ENCODE measurements at places on chromosomes 4 and X.
A peak's percentile ranks its signal among the peaks of the same experiment; 100 is the strongest.

DNA sequence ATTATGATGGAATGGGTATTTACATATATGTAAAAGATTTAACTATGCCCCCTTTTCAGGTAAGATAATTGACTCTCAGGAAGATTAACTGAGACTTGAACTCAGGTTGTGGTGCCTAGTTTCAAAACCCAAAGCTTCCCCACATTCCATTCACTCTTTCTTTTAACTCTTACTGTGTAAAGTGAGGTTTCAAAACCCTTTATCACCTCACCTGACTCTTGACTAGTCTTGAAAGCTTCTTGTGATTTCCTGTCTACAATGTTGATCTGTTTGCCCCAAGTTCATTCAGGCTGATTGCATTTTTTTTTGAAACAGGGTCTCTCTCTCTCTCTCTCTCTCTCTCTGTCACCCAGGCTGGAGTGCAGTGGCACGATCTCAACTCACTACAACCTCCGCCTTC, 40.5 kb upstream of the RAPGEF2 start:
- no peak for DNase-seq

DNA sequence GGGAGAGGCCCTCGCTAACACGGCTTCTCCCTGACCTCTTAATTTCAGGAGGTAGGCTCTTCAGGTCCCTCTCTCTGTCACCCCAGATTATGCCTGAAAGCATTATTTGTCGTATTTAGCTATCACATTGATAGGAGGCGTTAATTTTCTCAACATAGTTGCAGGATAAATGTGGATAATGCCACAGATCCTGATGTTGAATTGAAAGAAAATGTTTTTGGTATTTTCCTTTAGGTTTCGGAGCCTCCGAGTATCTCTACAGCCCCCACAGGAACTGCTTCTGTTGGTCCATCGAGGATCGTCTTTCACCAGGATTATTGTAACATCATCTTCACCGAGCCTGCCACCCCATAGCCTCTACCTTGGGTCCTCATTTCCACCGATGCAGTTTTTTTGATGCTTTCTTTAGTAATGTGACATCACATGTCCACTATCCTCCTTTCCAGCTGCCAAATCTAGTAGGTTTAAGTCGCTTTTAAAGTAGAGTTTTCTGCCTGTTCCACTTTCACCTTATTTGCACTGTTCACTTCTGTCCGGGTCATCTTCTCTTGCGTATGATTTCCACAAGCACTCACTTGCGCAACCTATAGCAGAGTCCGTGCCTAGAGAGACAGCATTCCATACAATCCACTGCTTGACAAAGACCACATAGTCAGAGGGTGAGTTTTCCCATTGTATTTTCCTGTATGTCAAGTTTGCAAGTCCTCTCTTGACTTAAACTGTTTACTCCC, 665 bp downstream of the TIGD2 start:
- DNase-seq: peak; percentile 75

DNA sequence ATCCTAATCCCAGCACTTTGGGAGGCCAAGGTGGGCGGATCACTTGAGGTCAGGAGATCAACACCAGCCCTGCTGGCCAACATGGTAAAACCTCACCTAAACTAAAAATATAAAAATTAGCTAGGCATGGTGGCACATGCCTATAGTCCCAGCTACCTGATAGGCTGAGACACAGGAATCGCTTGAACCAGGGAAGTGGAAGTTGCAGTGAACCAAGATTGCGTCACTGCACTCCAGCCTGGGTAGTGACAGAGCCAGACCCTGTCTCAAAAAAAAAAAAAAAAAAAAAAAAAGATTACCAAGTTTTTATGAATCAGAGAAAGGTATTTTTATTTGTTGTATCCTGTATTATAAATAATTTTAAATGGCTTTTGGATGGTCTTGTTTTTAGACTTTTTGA, 15.1 kb downstream of the TRAPPC11 start:
- DNase-seq: no peak

GRCh38 chr4:151407466-151408379, 1.3 kb upstream of the FHIP1A start:
- no peak for DNase-seq

DNA sequence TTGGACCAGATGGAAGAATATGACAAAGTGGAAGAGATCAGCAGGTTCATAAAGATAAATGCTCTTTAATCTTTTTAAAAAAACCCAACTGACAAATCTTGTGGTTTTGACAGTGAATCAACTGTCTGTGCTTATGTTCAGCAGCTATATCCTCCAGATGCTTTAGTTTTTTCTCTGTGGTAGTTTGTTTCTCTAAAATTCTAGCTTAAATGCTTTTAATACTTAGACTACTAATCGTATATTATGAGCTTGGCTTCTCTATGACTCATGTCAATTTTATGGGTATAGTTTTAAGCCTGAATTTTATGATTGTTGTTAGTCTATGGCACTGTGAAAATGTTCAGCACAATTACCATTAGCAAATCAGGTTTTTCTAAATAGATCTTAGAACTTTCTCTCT, 12.9 kb downstream of the HHIP start:
- DNase-seq: no peak

GRCh38 chr4:52665592-52665991, 6.5 kb upstream of the USP46 start:
- no peak for DNase-seq

DNA sequence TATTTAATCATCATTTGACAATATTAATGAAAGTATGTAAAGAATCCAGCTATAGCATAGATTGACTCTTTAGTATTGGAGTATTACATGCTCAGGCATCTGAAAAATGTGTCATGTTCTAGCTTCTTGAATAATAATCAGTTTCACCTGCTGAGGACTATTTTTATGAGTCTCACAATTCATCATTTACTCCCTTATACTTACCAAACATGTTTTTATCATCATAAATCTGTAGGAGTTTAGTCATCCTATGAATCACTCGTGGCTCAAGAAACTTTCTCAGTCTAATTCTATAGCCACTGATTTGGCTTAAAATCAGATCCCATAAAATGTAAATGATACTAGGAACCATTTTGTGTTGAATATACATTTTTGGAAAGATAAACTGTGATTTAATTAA, 1616.1 kb downstream of the C4orf33 start:
- DNase-seq: no peak

- DNase-seq: no peak
Measured at GRCh38 chrX:39752815-39753214, 344.9 kb downstream of the BCOR start.
